ENCODE measurements at places on chromosomes 7 and 10.

DNA sequence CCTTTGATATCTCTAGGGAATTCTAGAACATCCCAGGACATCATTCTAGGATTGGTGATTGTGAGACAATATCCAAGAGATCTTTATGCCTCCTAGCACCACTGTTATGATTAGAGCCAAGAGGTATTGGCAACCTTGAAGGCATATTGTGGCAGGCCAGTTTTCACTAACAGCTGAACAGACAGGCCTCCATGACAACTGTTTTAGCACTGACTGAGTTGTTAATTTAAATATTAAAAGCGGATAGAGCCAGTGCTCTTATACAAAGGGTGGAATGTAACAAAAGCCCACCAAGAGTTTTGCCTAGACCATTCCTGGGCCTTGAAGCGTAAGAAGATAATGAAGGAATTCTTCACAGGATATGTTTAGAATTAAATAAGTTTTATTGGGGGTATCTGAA, 131.9 kb downstream of the DGKB start:
- no peak for DNase-seq

- no peak for DNase-seq
Observed at GRCh38 chr7:43501870-43502269, 81.0 kb upstream of the STK17A start.

DNA sequence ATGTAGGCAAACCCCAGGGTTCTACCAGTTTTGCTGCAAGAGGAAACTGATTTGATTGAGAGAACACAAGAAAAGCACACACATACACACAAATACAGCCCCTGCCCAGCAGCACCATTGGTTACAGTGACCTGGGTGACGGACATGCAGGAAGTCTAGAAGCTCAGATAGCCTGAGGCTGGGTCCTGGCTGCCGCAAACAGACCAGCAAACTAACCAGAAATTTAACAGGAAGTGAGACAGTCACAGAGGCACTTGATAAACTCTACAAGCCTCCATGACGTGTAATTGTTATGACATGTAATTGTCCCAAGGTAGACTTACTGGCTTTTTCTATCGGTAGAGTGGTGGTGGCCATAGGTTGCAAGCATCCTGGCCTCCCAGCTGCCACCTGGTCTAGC, 58.9 kb downstream of the PRKAR2B start:
- no peak for DNase-seq

GRCh38 chr7:100157334-100158228, 942 bp downstream of the TRAPPC14 start:
- no peak for DNase-seq

All from amygdala (tissue), 56 donors.